ENCODE measurements at places on chromosomes 3 and 15.

DNA sequence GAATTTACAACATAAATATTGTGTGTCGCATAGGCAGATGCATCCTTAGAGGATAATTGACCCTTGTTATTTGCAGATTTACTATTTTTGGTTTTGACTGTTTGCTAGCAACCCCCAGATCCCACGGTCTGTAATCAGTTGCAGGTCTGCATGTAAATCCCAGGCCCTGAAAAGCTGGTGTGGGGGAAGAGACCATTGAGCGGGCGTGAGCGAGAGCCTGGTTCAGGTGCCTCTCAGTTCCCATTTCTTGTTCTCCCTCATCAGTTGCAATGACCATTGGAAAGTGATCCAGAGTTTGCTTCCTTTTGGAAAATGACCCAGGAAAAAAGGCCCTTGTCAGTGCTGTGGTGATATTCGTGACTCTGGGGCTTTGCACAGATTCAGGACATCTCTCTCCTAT lies 238.9 kb downstream of the UACA start:
- no peak for DNase-seq

DNA sequence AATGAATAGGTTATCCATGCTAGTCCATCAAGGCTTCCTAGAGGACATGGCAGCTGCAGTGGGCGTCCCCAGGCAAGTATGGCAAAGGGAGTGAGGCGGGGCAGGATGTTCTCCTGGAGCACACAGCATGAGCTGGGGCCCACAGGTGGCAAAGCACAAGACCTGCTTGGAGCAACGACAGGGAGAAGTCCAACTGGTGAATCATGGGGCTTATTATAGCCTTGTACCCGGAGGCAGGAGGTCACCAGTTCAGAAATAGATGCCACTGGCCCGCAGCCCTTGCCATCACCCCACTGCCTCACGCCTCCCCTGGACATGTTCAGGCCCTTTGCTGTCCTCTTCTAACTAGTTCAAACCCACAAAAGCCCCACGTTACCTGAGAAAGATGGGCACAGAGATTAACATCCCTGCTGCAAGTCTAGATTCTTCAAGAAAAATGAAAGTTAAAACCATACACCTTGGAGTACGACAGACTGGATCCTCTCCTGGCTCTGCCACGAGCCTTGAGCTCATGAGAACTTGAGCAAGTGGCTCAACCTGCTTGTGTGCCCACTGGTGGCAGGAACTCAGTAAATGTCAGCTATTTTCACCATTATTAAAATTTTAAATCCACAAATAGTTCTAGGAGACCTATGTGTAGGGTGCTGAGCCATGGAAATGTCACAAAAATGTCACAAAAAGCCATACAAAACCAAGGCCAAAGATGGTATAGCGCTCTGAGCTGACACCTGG lies 1.8 kb upstream of the SRGAP3 start:
- no peak for DNase-seq

GRCh38 chr3:152436707-152437590 lies 168.2 kb downstream of the MBNL1 start:
- peak; percentile 52 for DNase-seq

DNA sequence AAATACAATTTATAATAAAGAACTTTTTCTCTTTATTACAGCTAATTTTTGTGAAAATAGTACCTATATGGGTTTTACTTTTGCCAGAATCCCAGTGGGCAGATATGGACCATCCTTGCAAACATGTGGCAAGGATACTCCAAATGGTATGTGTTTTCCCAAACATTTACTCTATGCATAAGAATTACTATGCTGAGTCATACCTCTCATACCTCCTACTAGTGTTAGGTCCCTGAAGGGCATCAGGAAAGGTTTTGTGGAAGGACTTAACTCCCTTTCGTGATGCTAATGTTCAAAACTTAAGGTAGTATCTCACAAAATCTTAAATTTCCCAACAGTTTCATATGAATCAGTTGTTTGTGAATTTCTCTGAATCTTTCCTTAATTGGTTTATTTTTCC lies 21.3 kb downstream of the ADGRG7 start:
- no peak for DNase-seq

- DNase-seq = no peak
Measured at GRCh38 chr15:92123962-92124656, 269.6 kb upstream of the ST8SIA2 start.

- no peak for DNase-seq
Measured at GRCh38 chr3:42911551-42911950, 5.6 kb downstream of the ZNF662 start.

DNA sequence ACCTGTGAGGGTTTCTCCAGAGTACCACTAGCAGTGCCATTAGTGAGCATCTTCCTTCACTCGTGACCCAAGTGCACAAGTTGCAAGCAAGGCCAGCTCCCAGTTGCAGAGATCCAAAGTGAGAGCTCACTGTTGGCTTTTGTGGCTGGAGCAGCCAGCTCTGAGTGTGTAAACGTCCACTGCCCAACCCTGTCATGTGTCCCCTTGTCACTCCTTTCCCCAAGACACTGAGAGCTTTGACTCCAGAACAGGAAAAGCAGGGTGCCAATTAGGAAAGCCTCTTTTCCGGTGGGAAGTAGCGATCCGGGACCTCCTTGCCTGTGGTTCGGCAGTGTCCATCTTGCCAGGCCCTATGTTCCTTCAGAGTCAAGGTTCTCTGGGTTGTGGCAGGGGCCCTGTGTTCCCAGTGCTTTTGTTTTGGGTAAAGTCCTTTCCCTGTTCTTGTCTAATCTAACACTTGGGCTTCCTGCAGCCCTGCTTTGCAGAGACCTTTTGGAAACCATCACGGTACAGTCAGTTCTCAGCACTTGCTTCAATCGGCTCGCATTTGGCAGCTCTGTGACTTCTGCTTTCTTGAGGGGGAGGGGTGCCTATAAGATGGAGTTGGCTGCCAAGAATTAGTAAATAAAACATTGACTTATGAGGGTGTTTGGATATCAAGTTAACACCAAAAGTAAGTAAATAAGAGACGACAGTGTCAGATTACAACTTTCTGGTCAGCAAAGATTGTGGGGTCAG lies 90.5 kb downstream of the DNASE1L3 start:
- peak; percentile 55 for DNase-seq

DNA sequence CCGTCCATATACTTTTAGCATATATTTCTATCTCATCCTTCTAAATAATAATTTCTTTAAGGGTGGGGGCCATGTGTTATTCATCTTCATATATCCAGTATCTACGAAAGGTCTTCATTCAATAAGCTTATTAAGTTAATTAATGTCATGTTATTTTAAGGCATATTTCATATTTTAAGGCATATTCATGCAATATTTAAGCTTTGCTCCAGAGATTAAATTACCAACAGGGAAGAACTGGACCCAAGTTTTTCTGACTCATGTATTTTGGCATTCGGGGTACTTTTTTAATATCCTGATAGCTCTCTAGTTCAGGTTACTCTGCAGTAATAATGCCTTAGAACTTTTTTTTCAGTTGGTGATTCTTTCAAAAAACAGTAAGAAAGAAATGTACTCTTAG lies 27.4 kb downstream of the PHC3 start:
- DNase-seq = no peak

GRCh38 chr3:169510693-169511010 lies 152.9 kb downstream of the MECOM start:
- no peak for DNase-seq

DNA sequence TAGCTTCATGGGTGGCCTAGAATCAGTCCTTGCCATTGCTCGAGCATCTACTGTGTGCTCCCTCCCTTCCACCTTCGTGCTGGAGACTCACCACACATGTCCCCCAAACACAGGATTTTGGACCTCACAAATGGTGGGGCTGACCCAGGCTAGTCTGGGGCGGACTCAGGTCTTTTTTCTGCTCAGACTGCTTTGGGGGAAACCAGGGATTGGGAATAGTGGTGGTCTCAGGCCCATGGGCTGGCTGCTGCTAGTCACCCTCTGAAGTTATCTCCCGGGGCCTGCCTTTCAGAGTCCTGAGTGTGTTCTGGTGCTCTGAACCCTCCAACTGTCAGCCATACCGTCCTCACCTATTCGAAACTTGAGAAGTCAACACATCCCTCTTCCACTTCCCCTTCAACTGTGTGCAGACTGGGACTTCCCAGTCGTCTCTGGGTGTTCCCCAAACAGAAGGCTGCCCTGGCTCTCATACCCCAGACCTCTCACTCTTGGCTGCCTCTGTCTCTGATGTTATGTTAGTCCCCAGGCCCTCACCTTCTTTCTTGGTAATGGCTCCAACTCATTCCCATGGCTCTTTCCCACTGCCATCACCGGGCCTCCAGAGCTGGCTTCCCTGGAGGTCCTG lies 46.0 kb downstream of the PPCDC start:
- peak; percentile 90 for DNase-seq

- no peak for DNase-seq
Measured at GRCh38 chr3:65914032-65914739, 124.5 kb downstream of the MAGI1 start.

DNA sequence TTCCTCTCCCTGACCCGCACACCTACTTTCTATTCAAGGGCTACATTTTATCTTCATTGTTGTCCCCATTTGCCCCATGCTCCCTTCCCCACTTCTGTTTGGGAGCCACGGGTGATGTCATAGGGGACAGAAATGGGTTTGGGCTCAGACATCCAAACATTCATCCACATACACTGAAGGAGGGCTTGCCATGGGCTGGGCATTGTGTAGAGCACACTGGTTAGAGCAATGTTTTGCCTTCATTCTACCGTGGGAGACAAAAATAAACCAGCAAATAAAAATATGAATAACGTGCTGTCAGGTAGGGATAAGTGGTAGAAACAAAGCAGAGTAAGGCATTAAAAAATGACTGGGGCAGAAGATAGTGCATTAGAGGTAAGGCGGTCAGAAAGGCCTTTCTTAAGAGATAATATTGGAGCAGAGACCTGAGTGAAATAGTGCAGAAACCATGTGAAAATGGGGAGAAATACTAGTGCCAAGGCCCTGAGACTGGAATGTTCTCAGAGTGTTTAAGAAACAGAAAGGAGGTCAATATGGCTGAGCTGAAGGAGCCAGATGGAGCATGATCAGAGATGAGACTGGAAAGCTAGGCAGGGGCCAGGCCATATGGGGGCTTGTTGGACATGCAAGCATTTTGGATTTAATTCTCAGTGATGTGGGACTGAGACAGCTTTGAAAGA lies 40.9 kb upstream of the CLSTN2 start:
- no peak for DNase-seq

GRCh38 chr3:29745232-29745870 lies 464.5 kb downstream of the RBMS3 start:
- DNase-seq = no peak

GRCh38 chr3:158785972-158786371 lies 15.9 kb upstream of the MFSD1 start:
- no peak for DNase-seq

DNA sequence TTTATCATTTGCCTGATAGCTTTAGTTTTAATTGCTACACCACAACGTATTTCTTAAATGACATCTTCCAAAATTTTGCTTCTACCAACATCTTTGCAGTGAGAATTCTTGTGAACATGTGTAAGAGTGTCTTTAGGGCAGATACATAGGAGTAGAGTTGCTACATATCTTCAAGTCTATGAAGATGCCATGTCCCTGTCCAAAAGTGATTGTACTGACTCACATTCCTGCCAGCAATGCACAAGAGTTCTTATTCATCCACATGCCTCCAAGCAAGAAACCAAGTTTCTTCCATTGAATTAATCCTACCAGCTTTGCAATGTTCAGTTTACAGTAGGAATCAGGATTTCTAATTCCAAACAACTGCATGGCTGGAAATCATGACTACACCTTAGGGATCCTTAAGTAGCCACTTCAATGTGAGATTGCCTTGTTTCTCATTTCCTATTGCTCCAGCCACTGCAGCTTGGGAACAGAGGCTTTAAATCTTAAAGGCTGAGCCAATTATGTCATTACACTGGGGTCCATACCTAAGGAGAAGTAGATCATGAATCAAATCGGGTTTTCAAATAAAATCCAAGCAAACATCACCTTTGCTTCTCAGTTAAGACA lies 44.5 kb downstream of the BCL2L10 start:
- DNase-seq = no peak

DNA sequence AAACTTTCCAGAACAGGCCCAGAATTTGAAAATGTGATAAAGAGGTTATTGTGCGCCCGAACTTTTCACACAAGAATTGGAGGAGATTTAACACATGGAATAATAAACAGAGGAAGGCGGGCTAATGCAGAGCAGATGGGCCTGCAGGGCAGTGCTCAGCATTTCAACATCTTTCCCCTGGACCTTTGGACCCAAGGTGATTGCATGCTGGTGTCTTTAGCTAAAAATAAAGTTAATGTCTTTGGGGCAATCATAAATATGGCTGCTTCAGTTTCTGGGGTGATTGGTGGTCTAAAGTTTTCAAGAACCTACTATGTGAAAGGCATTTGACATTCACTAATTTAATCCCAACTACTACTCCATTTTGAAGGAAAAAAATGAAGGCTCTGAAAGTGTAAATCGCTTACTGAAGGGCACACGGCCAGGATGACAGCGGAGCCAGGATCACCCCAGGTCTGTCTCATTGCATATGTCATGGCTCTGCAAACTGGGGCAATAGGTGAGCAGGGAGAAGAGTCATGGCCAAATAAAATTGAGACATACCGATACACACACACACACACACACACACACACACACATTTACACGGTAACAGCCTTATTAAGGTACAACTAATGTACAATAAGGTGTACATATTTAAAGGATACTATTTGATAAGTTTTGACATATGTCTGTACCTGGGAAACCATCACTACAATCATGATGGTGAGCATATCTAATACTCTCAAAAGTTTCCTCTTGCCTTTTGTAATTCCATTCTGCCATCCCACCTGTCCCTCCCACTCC lies 243.1 kb upstream of the LRRFIP2 start:
- DNase-seq = no peak

- no peak for DNase-seq
Measured at GRCh38 chr3:3191675-3192285, 12.3 kb upstream of the CRBN start.

GRCh38 chr15:94701281-94701985 lies 470.1 kb downstream of the MCTP2 start:
- no peak for DNase-seq

- DNase-seq = no peak
Measured at GRCh38 chr3:149470381-149470780, 4.1 kb upstream of the TM4SF4 start.

DNA sequence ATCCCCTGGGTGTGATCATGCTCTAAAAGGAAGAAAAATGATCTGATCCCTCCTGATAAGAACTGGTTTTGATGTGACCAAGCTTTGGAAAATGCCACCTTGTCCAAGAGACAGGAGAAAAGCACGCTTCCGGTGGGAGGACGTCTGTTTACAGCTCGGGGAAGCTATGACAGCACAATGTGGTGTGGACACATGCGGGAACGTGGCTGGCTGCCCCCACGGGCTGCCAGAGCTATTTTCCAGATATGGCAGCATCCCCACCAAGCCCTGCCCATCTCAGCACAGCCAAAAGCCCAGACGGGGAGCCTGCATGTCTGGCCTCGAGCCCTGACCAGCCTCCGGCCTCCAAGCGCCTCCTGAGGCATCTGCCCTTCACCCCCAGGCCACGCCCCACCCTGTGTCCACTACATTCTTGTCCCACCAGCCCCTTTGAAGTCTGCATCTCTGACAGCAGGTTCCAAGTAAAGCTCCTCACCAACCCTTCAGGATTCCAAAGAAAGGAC lies 63.2 kb upstream of the HRH1 start:
- DNase-seq = no peak

- DNase-seq = no peak
Measured at GRCh38 chr3:37970802-37971201, 19.8 kb upstream of the VILL start.

Measured in suppressor macrophage (primary cell).